ENCODE measurements at places on chromosomes 5 and 9. TPM values are rescaled to one million over a fixed set of nuclear protein-coding genes. Genes with fewer than 3 reads are reported as not detected.
A peak's percentile ranks its signal among the peaks of the same experiment; 100 is the strongest.

- peaks cover 24% of the 10 kb centered on the region for H3K4me1 ChIP-seq
- H3K27ac ChIP-seq, result peak overlapping the region; percentile 76
- DNase-seq, result no peak
- H3K36me3 ChIP-seq, result no peaks in the 10 kb centered on the region
- H3K4me3 ChIP-seq, result no peak overlapping the region
- H3K27me3 ChIP-seq, result no peaks in the 10 kb centered on the region
Observed at GRCh38 chr5:9015260-9015936, 530.5 kb downstream of the SEMA5A start.

DNA sequence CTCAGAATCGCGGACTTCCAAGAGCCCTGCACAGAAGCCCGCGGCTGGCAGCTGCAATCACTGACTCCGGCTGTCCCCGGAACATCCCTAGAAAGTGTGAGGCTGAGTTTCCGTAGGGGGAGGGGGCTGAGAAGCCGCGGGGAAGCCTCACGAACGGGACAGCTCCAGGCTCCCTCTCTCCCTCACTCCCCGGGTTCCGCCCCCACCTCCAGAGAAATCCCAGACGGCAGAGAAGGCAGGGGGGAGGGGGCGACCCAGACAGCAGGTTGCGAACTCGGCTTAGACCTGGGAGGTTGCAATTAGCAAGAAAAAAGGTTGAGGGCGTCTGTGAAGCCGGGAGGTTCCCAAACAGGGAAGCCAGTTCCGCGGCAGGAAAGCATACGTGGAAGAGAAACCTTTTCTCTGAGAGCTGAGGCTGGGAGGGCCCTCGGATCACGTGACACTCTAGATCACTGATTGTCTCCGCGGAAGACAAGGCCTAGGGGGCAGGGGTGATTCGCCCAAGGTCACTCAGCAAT is 73.8 kb upstream of the CPLX2 start:
- peak; percentile 27 for DNase-seq
- peaks cover 47% of the 10 kb centered on the region for H3K27me3 ChIP-seq
- H3K36me3 ChIP-seq, result no peaks in the 10 kb centered on the region
- peaks cover 30% of the 10 kb centered on the region for H3K4me1 ChIP-seq
- peak overlapping the region; percentile 86 for H3K4me3 ChIP-seq

ARSI gene
- 0.51 TPM for total RNA-seq

GRCh38 chr5:122907276-122907675 is 61.9 kb downstream of the SNX24 start:
- no peak for DNase-seq
- no peak overlapping the region for H3K27ac ChIP-seq
- no peaks in the 10 kb centered on the region for H3K36me3 ChIP-seq
- H3K4me3 ChIP-seq, result no peak overlapping the region
- H3K27me3 ChIP-seq, result no peaks in the 10 kb centered on the region

TYRP1 gene
- total RNA-seq, result not detected

SPINK5 gene
- 10.6 TPM for total RNA-seq

FAM219A gene
- 20.6 TPM for total RNA-seq

- H3K27me3 ChIP-seq, result no peaks in the 10 kb centered on the region
- no peak for DNase-seq
- H3K4me1 ChIP-seq, result peaks cover 4% of the 10 kb centered on the region
- no peaks in the 10 kb centered on the region for H3K36me3 ChIP-seq
- peak overlapping the region; percentile 76 for H3K27ac ChIP-seq
Observed at GRCh38 chr5:93359296-93359959, 221.6 kb downstream of the NR2F1-AS1 start.

GRCh38 chr9:20744036-20744630 is 60.1 kb downstream of the FOCAD start:
- H3K4me1 ChIP-seq, result peaks cover 9% of the 10 kb centered on the region
- H3K4me3 ChIP-seq, result no peak overlapping the region
- H3K27ac ChIP-seq, result peak overlapping the region; percentile 69
- H3K36me3 ChIP-seq, result peaks cover 5% of the 10 kb centered on the region
